ENCODE measurements at places on chromosomes 7 and 10.

DNA sequence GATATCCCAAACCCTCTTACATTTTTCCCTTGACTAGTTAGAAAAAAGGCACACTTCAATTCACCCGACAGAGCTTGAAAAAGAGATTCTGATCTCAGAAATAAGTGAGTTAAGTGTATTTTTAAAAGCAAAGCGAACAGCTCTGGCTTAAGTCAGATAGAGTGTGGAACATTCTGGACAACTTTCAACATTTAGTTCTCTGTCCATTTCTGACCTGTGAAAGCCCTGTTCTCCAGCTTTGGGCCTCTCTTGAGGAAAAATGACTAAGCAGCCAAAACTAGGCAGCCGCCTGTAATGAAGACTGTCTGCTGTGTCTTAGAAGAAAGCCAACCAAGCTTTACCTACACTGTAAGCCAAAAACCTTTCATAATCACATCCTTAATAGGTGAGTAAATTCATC is 50.5 kb downstream of the CDK6 start:
- DNase-seq: no peak

DNA sequence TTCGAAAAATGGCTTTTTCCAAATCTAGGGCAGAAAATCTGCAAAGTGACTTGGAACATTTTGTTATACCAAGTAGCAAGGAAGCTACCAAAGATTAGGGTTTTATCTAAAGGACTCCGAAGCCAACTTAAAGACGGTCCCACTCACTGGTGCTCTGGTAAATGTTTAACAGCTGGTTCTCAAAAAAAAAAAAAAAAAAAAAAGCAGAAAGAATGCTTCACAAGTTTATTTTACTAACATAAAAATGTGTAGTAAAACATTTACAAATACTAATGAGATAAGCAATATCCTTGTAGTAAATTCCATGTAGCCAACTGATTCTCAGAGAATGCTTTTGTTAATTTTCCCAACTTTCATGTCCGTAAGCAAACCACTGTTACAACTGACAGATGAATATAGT is 38.4 kb downstream of the TAF3 start:
- no peak for DNase-seq

GRCh38 chr10:125102821-125103220 is 57.5 kb downstream of the CTBP2 start:
- DNase-seq: no peak

- DNase-seq: no peak
These were observed 374.9 kb upstream of the CELF2 start for GRCh38 chr10:10642751-10643150.

GRCh38 chr10:107826171-107826570 is 661.7 kb upstream of the SORCS1 start:
- DNase-seq: no peak
